ENCODE measurements at places on chromosomes 3 and 15. TPM values are rescaled to one million over a fixed set of nuclear protein-coding genes. Genes with fewer than 3 reads are reported as not detected.

Gene IQCF5
- total RNA-seq = not detected

Gene SLC9C1
- not detected for total RNA-seq

- DNase-seq = no peak
Measured at GRCh38 chr15:78417754-78418630, 20.0 kb upstream of the IREB2 start.

DNA sequence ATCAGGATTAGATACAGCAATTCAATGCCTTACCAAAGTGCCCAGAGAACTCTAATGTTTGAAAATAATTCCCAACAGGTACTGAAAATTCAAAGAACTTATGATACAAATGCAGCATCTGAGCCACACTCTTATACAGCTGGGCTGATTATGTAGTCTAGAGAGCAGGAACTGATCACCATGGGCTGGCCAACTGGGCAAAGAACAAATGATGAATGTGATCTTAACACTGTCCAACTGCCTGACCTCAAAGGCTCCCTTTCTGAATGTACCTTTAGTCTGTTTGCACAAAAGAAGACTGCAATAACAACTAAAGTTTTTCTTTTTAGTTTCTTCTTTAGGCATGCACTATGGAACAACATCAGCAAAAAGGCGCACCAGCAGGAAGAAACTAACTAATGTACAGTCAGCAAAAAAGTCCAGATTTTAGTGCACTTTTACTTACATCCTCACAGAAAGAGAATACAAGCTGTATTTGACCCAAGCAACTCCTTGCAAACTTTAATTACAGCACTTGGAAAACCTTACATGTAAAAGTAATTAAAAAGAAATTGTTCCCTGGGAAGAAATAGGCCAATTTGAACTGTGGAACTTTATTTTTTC lies 1095.1 kb downstream of the IGSF11 start:
- no peak for DNase-seq

DNA sequence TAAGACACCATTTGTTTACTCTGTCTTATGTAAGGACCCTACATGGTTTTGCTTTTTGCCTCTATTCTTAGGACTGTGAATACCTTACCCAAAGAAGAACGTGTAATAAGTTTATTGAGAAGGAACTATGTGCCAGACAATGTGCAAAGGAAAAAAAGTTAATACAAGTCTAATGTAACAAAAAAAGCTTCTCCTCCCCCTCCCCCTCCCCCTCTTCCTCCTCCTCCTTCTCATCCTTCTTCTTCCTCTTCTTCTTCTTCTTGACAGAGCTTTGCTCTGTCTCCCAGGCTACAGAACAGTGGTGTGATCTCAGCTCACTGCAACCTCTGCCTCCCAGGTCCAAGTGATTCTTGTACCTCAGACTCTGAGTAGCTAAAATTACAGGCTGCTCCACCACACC lies 50.9 kb upstream of the MITF start:
- no peak for DNase-seq

- no peak for DNase-seq
Measured at GRCh38 chr3:21409401-21409800, 341.6 kb downstream of the ZNF385D start.

Data from CD4-positive, alpha-beta T cell (primary cell).